ENCODE measurements at places on chromosomes 13 and 19.
A peak's percentile ranks its signal among the peaks of the same experiment; 100 is the strongest.

DNA sequence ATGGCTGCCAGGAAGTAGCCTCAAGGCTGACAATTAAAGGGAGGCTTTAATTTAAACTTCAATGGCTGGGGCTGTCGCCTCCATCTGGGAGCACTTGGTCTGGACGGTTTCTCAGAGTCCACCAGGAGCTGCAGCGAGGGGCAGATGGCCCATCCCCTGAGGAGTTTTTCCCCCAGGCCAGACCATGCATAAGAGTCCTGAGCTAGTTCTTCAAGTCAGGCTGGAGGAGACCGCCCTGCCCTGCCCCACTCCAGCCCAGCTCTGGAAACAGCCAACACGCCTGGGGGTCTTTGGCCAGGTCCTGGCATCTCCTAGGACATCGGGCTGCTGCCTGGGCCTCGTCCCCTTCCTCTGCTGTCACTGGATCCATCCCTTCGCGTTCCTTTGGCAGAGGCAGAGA, 5.3 kb upstream of the ACTN4 start:
- no peak for DNase-seq

- DNase-seq: peak; percentile 21
These were observed 69.4 kb upstream of the KLF12 start for GRCh38 chr13:74203576-74203975.

DNA sequence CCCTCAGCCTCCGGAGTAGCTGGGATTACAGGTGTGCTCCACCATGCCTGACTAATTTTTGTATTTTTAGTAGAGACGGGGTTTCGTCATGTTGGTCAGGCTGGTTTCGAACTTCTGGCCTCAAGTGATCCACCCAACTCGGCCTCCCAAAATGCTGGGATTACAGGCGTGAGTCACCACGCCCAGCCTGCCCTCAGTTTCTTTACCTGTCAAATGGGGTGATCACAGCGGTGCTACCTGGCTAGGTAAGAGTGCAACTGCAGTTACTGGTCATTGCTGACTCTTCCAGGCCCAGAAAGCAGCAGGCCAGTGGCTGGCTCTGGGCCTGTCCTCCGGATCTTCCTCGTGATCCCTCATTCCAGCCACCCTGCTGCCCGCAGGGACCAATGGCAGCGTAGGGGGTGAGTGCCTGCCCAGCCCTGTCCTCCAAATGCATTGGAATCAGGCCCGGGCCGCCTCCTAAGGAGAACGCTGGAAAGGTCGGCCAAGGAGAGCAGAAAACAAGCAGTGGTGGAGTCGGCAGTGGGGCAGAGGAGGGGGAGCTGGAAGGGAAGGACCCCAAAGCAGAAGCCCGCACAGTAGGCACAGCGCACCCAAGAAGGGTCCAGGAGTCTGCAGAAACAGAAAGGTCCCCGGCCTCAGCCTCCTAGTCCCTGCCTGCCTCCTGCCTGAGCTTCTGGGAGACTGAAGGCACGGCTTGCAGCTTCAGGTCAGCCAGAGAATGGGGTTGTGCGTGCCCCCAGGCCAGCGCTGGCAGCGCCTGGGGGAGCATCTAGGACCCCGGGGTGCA, 1.8 kb upstream of the SLC27A1 start:
- DNase-seq: no peak

DNA sequence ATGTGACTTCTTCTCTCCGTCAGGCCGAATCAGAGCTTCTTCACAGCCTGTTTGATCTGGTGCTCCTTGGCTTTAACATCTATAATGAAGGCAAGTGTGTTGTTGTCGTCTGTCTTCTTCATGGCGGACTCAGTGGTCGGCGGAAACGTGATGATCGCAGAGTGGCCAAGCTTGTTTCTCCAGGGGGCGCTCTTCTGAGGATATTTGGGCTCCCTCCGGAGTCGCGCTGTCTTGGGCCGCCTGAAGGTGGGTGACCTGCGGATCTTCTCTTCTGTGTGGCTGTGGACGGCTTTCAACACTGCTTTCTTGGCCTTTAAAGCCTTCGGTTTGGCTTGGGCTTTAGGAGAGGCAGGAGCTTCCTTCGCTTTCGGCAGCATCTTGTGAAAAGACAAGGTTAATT, 9.8 kb downstream of the TPRX1 start:
- no peak for DNase-seq

DNA sequence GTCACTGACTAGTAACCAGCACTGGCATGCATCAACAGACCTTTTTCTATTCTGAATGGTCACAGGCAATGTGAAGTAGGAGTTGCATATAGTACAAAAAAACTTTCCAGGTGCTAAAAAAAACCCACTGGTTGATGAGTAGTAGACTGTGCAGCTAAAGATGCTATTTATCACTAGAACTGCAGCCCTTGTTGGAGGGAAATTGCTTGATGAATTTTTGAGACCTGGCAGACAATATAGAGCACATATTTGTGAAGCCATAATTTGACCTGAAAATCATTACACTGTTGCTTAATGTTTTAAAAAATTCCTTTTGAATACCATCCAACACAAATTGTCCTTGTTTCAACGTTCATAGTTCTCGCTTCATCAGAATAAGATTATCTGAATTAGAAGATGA, 441.0 kb downstream of the KLF12 start:
- DNase-seq: no peak

DNA sequence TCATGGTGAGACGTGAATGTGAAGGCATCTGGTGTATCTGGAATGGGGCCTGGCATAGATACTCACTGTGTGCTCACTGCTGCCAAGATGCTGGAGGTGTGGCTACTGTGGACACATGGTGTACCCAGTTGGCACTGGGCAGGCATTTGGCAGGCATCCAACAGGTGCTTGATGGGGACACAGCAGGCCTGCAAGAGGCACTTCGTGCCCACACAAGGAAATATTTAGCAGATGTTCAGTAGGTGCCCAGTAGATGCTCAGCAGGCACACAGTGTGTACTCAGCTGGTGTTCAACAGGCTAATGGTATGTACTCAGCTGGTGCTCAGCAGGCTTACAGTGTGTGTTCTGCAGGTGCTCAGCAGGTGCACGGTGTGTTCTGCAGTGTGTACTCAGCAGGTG, 14.2 kb downstream of the CRTC1 start:
- peak; percentile 53 for DNase-seq

- DNase-seq: no peak
These were observed 315.9 kb downstream of the DNAJC15 start for GRCh38 chr13:43339145-43339804.

Data from NCI-H446 (cell line).